Activated CD4-positive, alpha-beta T cell treated with anti-CD3 and anti-CD28 coated beads, Interleukin-2, amount 50 U/mL, for 1 hour (primary cell): ENCODE measurements at places on chromosomes 7 and 10.

DNA sequence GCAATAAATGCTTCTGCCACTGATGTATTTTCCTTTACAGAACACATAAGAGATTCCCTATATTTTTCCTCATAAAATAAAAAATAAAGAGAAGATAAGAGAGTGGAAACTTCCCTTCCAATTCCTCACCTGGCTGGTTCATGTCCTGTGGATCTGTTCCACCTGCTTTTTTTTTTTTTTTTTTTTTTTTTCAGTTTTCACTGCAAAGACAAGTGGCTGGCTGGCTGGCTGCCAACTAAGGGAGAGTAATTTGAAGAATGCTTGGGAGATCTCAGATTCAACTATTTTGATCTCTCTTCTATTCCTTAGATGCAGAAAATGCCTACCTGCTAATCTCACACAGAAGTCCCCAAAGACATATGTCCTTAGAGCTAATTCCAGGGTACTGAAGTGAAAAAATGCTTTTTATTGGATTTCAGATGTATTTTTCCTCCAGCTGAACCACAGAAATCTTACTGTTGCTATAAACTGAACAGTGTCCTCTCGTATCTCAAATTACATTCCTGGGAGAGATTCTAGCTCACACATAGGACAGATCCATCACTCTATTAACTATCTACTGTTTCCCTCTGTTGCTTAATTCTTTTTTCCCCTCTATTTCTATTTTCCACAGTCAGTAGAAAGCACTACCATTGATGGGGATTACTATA is 120.8 kb downstream of the NRCAM start:
- no peak for DNase-seq

DNA sequence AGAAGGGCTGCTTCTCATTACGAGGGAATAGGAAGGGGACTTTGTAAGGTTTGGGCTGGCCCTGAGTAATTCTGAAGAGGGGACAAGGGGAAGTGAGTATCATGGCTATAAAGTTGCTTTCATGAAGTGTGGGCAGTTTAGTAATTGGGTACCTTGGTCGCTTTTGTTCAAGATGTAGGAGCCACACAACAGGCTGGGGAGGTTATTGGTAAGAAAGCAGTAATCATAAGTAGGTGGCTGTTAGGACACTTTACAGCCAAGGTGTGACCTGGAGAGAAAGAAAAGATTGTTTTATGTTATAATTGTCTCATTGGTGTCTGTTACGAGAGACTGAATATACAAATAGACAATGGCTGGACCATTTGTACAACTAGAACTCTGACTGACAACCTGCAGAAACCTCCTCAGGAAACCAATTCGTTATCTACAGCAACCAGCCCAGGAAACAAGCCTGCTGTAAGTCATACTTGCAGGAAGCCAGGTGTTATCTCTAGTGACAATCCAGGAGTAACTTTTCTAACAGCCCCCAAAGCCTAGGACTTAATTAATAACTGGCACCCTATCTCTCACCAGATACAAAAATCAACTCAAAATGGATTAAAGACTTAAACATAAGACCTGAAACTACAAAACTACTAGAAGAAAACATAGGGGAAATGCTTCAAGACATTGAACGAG is 5.0 kb upstream of the CCM2 start:
- no peak for DNase-seq

GRCh38 chr7:69609541-69610373 is 11.5 kb downstream of the AUTS2 start:
- no peak for DNase-seq

GRCh38 chr10:98208925-98209324 is 59.1 kb downstream of the LOXL4 start:
- DNase-seq = no peak

GRCh38 chr7:86833360-86833759 is 189.7 kb downstream of the GRM3 start:
- no peak for DNase-seq

DNA sequence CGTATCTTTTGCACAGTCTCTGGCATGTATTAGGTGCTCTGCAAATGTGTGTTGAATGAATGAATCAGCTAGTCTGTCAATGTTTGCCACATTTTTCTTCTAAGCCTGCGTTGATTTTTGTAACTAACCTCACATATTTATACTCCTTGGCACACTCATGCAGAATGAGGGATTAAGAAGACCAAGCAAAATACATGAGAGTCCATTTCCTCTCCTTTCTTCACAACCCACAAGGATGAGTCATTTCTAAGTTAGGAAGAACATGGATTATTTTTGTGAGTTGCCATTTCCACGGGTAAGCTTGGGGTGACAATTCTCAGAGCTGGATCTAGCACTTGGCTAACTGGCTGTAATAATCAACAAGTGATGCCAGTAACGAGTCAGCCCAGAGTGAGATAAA is 158.8 kb downstream of the TWIST1 start:
- no peak for DNase-seq

DNA sequence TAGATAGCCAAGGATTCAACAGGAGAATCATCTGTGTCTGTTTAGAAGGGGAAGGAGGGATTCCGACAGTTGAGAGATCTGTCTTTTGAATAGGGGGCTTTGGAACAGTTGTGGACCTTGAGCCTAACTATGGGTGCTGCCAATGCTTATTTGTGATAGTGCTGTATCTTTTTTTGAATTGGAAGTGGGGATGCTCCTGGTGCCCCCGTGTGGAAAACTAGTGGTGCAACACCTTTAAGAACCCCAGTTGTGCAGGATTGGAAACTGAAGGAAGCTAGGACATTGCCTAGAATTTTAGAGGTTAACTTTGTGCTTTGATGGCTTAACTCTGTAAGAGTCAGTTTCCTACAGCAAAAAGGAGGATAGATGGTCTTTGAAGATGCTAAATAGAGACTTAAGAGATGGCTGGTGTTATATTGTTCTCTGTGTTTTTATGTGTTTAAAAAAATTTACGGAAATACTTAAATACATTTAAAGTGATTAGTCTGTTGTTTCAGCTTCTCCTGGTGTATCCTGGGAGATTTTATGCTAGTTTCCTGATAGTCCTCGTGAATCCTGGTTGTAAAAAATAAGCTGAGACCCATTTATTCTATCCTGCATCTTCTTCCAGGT is 69.3 kb downstream of the AP3M1 start:
- peak; percentile 31 for DNase-seq

- DNase-seq = no peak
These were observed 8.8 kb downstream of the AKAP9 start for GRCh38 chr7:91949221-91950009.

GRCh38 chr7:98211221-98211675 is at the start of gene BHLHA15:
BHLHA15 (plus strand) TSS chr7:98211439; CDS start chr7:98212310, 871 bp downstream.
- DNase-seq = peak; percentile 16

DNA sequence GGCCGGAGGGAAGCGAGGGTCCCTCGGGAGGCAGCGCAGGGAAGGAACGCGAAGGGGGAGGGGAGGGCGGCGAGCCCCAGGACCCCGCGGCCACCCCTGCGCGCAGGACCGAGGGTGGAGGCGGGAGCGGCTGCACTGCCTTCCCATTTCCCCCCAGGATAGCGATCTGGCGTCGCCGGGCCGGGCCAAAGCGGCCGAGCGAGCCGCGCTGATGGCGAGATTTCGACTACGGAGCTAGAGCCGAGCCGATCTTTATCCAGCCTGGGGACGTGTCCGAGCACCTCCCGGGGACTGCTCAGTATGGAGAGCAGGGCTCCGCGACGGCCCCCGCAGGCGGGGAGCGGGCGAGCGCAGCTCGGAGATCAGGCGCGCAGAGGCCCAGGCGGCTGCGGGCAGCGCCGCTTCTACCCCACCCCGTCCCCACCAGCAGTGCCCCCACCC is 590 bp upstream of the CRTAC1 start:
- no peak for DNase-seq

- DNase-seq = no peak
These were observed 283.7 kb downstream of the MALRD1 start for GRCh38 chr10:19332304-19332703.
